Naive thymus-derived CD4-positive, alpha-beta T cell (primary cell): ENCODE measurements at places on chromosomes 16 and 17. TPM values are rescaled to one million over a fixed set of nuclear protein-coding genes. Genes with fewer than 3 reads are reported as not detected.

The LRRC37A gene
- 2.6 and 4.1 TPM in 2 replicates for total RNA-seq

The ARHGAP44 gene
- total RNA-seq, result not detected

The VMP1 gene
- 80.8 TPM for total RNA-seq

DNA sequence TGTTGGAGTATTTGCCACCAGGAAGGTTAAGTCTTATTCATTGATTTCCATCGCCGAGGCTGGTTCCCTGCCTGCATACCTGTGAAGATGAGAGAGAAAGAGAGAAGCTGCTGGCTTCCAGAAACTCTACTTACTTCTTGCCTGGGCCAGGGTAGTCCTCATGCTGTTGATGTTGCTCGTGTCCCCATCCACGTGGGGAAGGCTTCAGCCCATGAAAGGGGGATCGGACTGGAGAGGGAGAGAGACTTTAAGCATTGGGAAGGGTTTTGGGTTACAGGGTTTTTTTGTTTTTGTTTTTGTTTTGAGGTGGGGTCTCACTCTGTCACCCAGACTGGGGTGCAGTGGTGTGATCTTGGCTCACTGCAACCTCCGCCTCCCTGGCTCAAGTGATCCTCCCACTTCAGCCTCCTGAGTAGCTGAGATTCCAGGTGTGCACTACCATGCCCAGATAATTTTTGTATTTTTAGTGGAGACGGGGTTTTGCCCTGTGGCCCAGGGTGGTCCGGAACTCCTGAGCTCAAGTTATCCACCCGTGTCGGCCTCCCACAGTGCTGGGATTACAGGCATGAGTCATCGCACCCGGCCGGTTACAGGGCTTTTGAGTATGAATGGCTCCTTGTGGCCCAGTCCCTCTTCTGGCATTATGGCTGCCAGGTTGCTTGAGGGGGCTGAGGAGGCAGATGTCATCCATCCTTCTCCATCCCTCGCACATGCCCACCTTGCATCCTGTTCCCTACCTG is 26.6 kb downstream of the ITGB3 start:
- H3K27ac ChIP-seq, result no peak overlapping the region
- H3K4me1 ChIP-seq, result no peaks in the 10 kb centered on the region
- no peaks in the 10 kb centered on the region for H3K27me3 ChIP-seq
- no peaks in the 10 kb centered on the region for H3K36me3 ChIP-seq

GRCh38 chr16:76964464-76965154 is 226.4 kb upstream of the MON1B start:
- no peak for DNase-seq
- H3K4me3 ChIP-seq, result no peak overlapping the region
- no peaks in the 10 kb centered on the region for H3K27me3 ChIP-seq
- H3K4me1 ChIP-seq, result no peaks in the 10 kb centered on the region

DNA sequence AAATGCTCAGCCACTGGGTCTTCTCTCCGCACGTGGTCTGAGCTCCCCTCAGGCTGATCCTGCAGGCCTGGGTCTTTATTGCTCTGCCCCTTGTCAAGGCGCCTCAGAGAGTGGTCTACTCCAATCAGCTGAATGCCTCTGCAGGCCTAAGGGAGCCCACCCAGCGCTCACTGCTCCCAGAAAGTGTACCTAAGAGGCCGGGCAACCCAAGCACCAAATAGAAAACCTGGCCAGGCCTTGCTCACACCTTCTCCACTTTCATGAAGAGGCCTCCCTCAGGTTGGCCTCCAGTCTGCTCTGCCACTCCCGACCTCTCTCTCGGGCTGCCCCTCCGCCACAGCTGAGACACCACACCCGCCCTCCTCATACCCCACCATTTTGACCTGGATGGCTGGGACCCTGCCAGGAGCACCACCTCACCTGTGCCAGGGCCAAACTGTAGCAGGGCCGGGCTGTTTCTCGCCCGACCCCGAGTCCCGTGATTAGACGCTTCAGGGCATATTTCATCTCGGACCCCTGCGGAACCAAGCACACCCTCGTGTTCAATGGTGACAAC is 665 bp downstream of the MYBBP1A start:
- peaks cover 20% of the 10 kb centered on the region for H3K4me1 ChIP-seq
- DNase-seq, result no peak
- no peaks in the 10 kb centered on the region for H3K27me3 ChIP-seq
- H3K36me3 ChIP-seq, result peaks cover 7% of the 10 kb centered on the region
- peak overlapping the region; percentile 79 for H3K27ac ChIP-seq

DNA sequence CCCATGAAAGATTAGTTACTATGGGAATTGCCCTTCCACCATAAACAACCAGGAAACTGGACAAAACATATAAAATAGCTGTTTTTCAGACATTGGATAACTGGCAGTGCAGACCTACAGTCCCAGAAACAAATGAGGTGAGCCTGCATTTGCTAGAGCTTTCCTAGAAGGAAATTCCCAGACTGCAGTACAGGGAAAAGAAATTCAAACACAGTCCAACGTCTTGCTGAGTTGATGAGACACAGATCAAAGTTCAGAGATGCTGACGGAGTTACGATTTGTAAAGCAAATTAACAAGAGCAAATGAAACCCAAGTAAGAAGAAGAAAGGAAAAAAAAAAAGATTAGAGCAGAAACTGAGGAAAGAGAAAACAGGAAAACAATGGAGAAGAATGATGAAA is 41.3 kb upstream of the MNT start:
- DNase-seq, result no peak
- no peak overlapping the region for H3K27ac ChIP-seq
- no peak overlapping the region for H3K4me3 ChIP-seq
- H3K4me1 ChIP-seq, result no peaks in the 10 kb centered on the region
- no peaks in the 10 kb centered on the region for H3K27me3 ChIP-seq

GRCh38 chr17:18190628-18191235 is 7.1 kb downstream of the ALKBH5 start:
- H3K4me1 ChIP-seq, result peaks cover 57% of the 10 kb centered on the region
- no peaks in the 10 kb centered on the region for H3K27me3 ChIP-seq
- no peak for DNase-seq
- H3K4me3 ChIP-seq, result no peak overlapping the region

DNA sequence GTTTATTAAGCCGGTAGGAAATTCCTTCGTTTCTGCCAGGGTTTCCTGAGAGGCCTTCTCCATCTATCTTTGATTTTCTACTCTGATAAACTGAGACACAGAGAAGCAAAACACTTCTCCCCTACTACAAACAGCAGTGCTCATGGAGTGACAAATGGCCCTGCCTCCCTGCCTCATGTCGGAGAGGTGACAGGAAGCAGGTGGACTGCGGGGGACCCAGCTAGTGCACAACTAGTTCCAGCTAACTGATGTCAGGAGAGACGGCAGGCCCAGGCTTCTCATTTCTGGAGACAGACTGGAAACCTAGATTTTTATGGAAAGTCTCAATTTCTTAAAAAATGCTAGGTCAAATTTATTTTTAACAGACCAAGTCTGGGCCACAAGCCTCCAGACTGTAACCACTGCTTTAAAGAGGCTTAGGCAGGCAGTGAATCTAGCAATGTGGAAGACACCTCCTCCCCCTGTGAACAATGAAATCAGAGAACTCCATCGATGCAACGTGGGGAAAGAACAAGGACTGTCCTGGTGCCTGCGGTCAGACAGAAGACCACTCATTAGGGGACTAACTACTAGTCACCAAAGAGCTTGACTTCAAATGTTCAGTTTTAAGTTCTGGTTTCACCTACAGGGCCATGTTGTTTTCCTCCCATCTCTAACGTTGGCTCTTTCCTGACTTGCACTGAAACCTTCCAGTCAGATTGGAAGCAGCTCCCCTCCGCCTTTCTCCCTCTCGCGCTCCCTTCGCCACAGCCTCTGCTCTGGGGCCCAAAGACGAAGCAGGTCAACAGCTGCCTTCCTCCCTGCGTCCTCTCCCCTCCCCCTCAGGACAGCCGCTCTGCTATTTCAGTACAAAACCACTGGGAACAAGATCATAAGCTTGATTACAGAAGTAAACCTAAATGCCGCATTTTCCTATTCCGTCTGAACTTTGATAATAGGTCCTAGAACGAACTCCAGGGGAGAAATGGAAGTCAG is 17.6 kb downstream of the GTF3C1 start:
- H3K27me3 ChIP-seq, result no peaks in the 10 kb centered on the region
- DNase-seq, result no peak
- no peak overlapping the region for H3K4me3 ChIP-seq
- H3K36me3 ChIP-seq, result peaks cover 89% of the 10 kb centered on the region

DNA sequence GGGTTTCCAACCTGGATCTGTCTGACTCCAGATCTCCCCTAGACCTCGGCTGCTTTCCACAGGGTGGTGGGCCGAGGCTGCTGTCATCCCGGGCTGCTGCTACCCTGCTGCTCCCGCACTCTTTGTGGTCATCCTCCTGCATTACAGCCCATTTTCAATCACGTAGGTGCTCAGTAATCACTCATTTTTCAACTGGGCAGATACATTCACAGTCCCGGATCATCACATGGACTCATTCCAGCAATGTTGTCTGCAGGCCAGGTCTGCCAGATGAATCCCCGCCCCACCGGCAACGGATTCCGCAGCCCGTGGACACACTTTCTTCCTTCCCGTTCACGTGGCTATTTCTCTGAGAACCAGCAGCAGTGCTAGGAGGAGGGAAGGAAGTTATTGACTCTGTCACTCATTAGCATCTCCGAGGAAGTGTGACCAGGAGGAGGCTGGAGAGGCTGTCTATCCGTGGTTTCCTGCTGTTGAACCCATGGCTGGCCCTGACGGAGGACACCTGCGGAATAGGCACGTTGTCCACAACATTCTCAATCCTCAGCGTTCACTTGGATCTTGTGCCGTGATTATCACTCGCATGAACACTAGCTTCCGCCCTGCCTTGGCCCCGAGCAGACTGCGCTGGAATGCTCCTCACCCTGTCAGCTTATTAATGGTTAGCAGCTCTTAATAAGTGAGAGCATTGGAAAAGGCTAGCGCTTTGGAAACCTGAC is 14.7 kb upstream of the ZCCHC14 start:
- no peaks in the 10 kb centered on the region for H3K4me1 ChIP-seq
- DNase-seq, result no peak
- H3K27me3 ChIP-seq, result no peaks in the 10 kb centered on the region
- no peaks in the 10 kb centered on the region for H3K36me3 ChIP-seq

DNA sequence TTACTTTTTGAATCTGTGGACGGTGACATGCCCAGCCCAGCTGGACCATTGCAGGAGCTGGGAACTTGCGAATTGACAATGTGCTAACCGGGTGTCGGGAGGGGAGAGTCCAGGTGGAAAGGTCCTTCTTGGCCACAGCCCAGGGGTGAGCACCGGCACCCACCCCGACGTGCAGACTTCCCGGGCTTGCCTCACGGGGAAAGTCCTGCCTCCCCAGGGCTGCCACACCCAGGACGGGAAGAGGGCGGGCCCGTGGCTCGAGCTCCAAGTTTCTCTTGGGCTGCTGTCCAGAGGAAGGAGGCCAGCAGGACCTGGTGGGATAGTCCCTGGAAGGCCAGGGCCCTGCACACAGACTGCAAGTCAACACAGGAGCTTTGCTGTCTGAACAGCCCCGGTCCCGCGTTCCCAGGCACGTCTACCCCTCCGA is 17.7 kb downstream of the CARD14 start:
- H3K4me1 ChIP-seq, result no peaks in the 10 kb centered on the region
- H3K27me3 ChIP-seq, result no peaks in the 10 kb centered on the region
- H3K4me3 ChIP-seq, result no peak overlapping the region
- DNase-seq, result no peak
- no peaks in the 10 kb centered on the region for H3K36me3 ChIP-seq

GRCh38 chr17:48910370-48910769 is 2.2 kb downstream of the UBE2Z start:
- no peaks in the 10 kb centered on the region for H3K27me3 ChIP-seq
- H3K4me1 ChIP-seq, result peaks cover 30% of the 10 kb centered on the region

DNA sequence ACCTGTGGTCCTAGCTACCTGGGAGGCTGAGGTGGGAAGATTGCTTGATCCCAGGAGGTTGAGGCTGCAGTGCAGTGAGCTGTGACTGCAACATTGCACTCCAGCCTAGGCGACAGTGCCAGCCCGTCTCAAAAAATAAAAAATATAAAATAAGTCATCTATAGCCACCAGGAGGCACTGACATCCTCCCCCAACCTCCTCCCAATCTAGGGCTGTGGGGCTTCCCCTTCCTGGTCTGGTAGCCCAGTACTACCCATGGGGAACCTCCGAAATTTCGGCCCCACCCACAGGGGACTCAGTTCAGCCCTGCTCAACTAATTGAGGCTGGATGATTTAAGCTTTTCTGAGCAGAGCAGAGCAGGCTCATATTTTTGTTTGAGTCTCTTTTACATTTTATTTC is 3.2 kb downstream of the ZSCAN10 start:
- H3K4me3 ChIP-seq, result no peak overlapping the region
- peak overlapping the region; percentile 44 for H3K27ac ChIP-seq
- no peaks in the 10 kb centered on the region for H3K27me3 ChIP-seq
- peaks cover 28% of the 10 kb centered on the region for H3K4me1 ChIP-seq
- peak; percentile 36 for DNase-seq

DNA sequence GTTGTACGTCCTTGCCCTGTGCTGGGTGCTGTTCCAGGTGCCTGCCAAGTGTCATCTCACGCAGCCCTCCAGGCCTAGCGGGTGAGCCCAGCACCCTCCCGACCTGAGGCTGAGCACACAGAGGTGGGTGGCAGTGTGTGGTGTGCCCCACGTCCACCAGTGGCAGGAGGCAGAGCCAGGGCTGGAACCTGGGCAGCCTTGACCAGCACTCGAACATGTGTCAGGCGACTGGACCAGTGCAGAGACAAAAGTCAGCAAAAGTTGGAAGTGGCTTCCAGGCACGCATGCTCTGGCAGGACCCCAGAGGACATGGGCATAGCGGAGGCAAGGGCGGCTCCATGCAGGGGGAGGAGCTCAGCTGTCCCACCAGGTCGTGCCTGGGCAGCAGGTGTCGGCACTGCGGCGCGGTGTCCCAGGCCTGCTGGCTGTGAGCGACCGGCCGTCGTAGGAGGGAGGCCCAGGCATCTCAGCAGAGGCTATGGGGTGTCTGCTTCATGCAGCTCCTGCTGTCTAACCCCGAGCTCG is 35.8 kb downstream of the COX4I1 start:
- DNase-seq, result no peak
- H3K27me3 ChIP-seq, result no peaks in the 10 kb centered on the region
- no peaks in the 10 kb centered on the region for H3K36me3 ChIP-seq
- H3K27ac ChIP-seq, result no peak overlapping the region
- no peak overlapping the region for H3K4me3 ChIP-seq

DNA sequence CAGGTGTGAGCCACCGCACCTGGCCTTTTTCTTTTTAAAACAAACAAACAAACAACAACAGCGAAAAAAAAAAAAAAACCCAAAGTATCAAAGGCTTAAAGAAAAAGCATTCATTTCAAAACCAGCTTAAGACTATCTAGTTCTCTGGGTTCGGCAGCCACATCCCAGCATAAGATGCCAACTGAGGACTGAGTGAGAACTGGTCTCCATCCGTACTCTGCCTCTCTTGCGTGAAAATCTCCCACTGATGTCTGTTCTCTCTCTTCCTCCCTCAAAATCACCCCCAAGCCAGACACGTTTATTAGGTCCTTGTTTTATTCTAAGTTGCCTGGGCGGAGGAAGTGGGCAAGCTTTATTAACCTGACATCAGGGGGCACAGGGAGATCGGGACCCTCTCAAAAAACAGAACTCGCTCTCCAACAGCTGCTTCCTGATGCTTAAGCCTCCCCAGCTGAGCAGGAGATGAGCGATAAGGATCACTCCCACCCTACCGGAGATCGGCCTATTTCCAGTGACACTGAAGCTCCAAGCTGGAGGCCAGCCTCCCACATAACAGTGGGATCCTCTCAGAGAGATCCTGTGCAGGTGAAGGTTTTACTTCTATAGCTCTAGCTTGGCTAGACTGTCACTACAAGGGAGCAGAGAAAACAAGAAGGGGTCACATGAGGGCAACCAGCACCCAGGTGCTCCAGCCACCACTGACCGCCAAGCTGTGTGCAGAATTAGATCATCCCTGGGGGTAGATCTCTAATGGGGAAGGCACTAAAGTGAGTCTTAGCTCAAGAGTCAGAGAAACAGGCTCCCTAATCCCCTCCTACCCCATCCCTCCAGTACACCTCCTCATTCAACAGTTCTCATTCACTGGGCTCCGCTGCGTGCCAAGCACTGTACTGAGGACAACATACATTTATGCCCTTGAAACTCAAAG is 13.6 kb downstream of the CDC42EP4 start:
- no peak for DNase-seq
- H3K36me3 ChIP-seq, result no peaks in the 10 kb centered on the region
- no peaks in the 10 kb centered on the region for H3K4me1 ChIP-seq
- H3K4me3 ChIP-seq, result no peak overlapping the region
- H3K27ac ChIP-seq, result no peak overlapping the region
